Jurkat, Clone E6-1 (cell line): ENCODE measurements at places on chromosomes 16 and 17.

- DNase-seq: no peak
Observed at GRCh38 chr16:87570938-87571867, 31.1 kb upstream of the JPH3 start.

- no peak for DNase-seq
Observed at GRCh38 chr17:58301504-58302150, 20.9 kb upstream of the MPO start.

GRCh38 chr17:44004761-44005526, 522 bp downstream of the NAGS start:
- no peak for DNase-seq

- DNase-seq: no peak
Observed at GRCh38 chr17:9170336-9170735, 149.0 kb downstream of the NTN1 start.
